ENCODE measurements at places on chromosomes 3 and 15.

DNA sequence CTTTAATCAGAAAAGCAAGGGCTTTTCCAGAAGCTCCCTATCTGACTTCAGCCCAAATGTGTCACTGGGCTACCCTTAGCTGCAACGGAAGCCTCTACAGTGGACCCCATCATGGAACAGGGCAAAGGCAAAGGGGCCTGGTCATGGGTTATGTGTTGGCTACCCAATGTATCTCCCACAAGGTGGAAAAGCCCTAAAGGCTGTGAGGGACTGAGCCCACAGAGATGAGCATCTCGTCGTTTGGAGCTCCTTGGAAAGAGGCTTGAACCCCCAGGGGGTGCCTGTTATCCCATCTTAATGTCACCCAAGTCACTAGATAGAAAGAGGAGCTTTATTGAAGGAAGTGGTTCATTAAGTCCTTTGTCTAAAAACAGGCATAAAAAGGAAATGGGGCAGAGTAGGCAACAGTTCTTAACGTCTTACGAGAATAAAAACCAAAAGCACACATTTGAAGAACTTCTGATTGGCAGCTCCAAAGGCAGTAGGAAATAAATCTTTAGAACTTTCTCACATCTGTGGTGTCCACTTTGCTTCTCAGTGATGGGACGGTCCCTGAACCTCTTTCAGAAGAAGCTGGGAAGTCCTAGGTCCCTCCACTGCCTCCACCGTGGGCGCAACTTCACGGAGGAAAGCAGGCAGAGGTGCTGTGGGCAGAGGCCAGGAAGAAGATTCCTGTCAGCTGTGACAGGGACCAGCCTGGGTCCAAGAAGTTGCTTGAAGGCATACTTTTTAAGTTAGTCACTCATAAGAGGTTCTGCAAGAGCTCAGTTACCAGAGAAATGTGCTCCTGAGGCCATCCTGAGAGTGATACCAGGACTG, 93.7 kb downstream of the MYLK start:
- DNase-seq: no peak

DNA sequence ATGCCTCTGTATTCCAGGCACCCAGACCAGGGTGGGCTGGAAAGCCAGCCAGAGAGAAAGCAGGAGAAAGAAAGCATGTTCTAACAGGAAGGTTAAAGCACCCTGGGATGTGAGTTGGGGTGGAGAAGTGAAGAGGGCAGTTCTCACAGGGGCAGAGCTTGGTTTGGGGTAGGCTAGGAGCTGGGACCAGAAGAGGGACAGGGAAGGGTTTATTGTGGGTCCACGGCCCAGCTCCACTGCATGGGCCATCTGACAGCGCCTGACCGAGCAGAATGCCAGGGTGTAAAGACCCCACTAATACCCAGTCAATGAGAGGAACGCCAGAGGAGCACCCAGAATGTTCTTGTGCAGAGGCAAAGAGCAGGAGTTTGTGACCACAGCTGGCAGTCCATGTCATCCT, 27.1 kb upstream of the MAGEF1 start:
- DNase-seq: no peak

- DNase-seq: no peak
These were observed 713.3 kb upstream of the EPHA6 start for GRCh38 chr3:96101006-96101560.

- DNase-seq: peak; percentile 20
These were observed 503.6 kb upstream of the NAALADL2 start for GRCh38 chr3:174355505-174355904.

DNA sequence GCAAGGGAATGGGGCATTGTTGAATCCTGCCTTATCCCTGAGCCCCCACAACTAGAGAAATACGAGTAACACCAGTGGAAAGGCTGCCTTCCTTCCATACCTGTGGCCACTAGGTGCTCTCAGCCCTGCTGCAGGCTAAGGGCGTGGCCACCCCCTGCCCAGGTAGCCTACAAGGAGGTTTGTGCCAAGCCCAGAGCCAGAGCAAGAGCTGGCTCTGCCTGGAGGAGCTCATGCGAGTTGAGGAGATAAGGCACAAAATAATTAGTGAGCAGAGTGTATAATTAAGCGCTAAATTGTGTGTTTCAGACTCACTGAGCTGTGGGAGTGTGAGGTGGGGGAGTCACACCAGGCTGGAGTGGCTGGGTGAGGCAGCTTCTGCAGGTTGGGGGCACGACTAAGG, 49.2 kb downstream of the TPRA1 start:
- DNase-seq: no peak

DNA sequence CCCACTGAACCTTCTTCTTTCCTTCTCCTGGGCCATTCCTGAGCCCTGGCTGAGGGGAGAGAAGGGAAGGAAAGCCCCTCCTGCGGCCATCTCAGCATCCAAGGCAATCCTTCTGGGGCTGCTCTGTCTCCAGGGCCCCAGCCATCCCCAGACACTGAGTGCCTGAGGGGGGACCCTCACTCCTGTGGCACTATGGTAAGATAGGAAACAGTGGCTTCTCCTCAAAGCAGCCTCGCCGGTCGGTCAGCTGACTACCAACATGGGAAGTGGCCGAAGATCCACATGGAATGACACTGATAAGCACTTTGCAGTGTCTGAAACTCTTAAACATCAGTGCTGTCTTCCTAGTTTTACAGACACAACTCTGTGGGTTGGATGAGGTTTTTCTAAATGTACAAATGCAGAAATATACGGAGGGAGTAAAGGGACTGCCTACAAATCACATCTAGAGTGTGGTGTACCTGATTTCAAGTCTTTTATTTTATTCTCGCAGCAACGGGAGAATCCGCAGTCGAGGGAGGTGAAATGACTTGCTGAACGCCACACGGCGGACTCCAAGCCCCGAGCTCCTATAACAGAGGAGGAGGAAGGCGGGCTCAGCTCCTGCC, 973 bp upstream of the ITPKA start:
- no peak for DNase-seq

- no peak for DNase-seq
These were observed 3.8 kb upstream of the SLCO3A1 start for GRCh38 chr15:91849749-91850161.

- DNase-seq: no peak
These were observed 344.6 kb upstream of the NECTIN3 start for GRCh38 chr3:110727056-110727455.

DNA sequence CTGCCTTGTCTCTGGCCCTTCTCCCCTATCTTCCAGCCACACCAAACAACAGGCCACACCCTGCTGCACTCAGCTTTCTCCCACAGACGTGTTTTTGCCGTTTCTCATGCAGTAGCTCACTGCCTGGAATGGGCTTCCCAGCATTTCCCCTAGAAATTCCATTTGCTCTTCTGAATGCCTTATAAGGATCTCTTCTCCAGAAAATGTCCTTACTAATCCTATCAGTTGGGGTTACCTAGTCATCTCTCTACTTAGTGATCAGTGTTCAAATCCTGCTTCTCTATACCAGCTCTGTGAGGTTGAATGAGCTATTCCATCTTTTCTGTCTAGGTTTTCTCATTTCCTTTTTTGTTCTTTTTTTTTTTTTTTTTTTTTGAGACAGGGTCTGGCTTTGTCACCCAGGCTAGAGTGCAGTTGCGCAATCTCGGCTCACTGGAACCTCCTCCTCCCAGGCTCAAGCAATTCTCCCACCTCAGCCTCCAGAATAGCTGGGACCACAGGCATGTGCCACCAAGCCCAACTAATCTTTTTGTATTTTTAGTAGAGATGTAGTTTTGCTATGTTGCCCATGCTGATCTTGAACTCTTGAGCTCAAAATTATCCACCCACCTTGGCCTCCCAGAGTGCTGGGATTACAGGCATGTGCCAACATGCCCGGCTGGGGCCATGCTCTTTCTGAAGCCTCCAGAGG, 98.2 kb upstream of the CHD2 start:
- no peak for DNase-seq

DNA sequence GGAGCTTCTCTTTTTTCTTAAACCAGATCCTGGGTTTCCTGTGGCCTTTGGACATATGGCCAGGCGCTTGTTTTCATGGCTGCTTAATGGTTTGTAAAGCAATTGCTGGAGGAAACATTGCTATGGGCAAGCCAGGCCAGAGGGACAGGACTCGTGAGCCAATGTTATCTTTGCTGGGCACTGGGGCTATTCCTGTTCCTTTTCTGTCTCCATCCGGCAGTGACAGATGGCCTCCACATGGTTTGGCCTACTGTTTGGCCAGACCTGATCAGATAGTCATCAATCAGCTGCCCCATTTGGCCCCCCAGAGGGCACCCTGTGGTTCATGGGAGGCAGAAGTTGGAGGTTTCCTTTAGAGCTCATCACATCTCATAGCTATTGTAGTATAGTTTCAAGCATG, 326.1 kb upstream of the ROPN1 start:
- no peak for DNase-seq

DNA sequence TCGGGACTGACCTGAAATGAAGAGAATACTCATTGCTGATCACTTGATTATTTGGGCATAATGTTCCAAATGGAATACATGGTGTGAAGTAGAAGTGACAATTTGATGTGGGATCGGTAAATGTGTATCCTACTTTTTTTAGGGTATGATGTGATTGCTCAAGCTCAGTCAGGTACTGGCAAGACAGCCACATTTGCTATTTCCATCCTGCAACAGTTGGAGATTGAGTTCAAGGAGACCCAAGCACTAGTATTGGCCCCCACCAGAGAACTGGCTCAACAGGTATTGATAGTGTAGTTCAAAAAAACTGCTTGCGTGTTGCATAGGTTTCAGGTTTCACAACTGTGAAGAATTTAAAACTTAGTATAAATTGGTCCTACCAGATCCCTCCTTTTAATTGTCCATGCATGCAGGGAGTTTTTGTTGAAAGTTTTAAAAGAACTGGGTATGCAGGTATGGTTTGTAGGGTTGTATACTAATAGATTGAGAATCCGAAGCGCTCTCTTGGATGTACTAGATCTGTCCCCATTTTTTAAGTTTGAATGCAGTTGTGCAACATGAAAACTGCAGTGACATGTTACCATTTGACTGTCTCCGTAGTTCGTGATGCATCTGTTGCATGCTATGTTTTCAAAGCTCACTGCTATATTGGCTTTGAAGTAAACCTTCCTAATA, 1.6 kb downstream of the EIF4A2 start:
- DNase-seq: no peak

DNA sequence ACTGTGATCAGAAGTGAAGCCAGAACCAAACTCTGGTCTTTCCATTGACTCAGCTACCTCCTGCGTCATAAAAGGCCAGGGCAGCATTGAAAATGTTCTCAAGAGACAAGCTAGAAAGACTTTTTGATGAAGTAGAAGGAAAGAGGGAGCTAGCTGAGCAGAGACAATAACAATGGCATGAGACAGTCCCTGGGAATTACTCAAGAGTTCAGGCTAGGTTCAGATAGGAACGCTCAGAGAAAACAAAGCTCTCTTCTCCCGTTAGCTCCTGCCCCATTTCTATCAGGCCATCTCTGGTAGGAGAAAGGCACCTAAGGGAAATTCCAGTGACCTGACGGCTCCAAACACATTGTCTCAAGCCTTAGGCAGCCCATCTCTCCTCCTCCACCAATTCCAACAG, 7.0 kb upstream of the OXTR start:
- DNase-seq: no peak

Measured in HS-5 (cell line).